ENCODE measurements at places on chromosomes 4 and X.

DNA sequence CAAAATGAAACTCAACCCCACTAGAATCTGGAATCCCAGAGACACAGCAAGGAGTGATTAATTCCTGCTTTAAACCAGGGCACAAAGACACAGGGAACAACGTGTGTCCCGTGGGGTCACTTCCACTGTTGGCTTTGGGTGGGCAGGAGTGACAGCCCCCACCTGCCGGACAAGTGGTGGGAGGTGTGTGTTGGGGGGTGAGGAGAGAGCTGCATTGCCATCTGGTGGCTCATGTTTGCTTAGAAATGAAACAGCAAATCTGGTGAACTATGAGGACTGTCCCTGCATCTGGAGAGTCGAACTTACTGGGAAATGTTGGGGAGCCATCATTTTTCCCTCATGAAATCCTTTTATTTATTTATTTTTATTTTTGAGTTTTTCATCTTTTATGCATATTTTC lies 75.9 kb upstream of the AFAP1 start:
- DNase-seq, result no peak

DNA sequence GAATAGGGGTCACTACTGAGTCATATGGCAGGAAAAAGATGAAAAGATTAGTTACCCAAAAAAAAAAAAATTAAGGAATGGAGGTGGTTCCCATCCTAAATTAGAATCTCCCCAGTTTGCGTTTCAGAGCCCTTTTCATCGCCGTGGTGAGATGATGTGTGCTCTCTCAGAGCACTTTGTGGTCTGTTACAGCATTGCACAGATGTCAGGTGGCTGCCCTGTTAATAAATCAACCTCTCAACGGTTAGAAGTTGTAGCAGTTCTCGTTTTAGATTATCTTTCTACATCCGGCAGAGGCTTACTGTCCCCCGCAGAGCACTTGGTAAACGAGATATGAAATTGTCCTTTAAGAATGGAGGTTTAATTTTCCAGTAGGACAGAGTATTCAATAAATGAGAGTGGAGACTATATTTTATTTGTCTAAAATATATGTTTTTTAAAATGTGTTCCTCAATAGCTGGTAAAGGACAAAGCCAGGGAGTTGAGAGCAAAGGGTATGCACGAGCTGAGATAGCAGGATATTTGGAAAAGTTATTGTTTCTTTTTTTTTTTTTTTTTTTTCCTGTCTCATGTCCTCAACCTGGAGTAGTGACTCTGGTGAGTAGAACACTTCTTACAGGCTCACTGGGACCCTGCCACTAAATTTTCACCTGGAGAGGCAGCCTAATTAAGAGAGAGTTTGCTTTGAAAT lies 26.9 kb downstream of the AFF1 start:
- no peak for DNase-seq

DNA sequence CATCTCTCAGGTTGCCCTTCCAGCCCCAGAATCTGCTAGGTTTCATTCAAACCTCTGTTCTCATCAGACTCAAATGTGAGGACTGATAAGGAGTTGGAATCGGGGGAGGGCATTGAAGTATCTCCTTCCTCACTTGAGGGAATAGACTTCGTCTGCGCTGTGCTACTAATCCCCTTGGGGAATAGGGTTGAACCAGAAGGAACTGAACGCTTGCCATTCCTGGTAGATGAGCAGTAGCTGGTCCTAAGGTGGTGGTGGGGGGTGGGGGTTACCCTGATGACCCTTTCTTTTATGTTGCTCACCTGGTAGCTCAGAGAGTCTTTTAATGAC lies 692 bp upstream of the SLC9A7 start:
- DNase-seq, result no peak

GRCh38 chr4:3123181-3123671 lies 48.7 kb downstream of the HTT start:
- DNase-seq, result no peak

- DNase-seq, result no peak
Observed at GRCh38 chr4:10079256-10079655, 37.3 kb downstream of the WDR1 start.

DNA sequence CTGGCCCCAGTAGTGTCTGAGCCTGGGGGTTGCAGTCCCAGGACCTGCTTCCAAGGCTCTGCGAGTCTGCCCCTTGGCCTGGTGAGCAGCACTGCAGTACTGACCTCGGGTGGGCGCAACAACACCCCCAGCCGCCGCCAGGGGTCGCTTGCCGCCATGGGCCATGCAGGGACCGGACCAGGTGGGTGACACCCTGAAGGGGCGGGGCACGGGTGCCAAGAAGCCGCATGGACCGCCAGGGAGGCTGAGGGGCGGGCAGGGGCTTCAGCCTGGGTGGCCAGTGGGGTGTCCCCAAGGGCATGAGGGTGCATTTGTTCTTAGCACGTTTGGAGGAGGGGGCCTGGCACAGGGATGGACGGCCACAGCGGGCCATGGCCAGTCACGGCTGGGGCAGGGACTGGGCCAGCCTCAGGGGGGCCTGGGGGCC lies 25.0 kb downstream of the TACC3 start:
- DNase-seq, result peak; percentile 67

GRCh38 chr4:25161593-25161950 lies 1.3 kb upstream of the SEPSECS start:
- no peak for DNase-seq
